ENCODE measurements at places on chromosomes 3 and 15.

- no peak for DNase-seq
Observed at GRCh38 chr3:23071296-23071695, 131.8 kb upstream of the UBE2E2 start.

- DNase-seq = peak; percentile 17
Observed at GRCh38 chr15:94125156-94125555, 106.2 kb upstream of the MCTP2 start.

DNA sequence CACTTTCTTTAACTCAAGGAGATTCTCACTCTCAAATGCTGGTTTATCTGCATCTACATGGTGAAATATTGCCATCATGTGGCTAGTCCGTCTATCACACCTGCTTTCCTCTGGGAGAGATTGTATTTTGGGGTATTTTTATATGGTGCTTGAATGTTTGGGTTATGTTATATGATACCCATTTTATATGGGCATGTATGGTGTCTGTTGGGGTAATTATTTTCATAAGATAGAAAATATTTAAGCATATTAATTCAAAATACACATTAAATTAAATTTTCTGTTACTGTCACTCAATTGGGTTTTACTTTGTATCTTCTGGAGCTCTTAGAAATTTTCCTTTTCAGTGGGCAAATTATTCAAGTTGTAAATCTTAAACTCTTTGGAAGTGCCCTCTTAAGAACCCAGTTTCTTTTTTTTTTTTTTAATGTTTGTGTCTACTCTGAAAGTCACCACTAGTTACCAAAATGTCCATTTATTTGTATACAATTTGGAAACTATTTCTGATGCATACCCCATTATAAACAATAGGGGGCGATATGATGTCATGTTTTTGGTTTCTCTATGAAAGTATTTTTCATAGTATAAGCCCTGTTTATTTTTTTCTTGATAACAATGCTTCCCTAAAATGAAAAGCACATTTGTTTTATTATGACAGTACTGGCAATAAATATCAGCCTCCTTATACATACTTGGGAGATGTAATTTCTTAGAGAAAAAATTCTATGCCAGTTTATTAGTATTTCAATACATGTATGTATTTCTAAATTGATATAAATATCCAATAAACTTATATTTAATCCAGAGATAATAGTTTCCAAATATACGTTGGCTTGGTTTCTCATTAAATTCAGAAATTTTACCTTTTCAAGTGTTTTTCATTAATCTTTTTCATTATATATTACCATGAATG lies 36.1 kb upstream of the PLSCR5 start:
- peak; percentile 44 for DNase-seq

GRCh38 chr15:54504695-54505094 lies 526.5 kb downstream of the UNC13C start:
- no peak for DNase-seq

GRCh38 chr3:34361921-34362320 lies 563.5 kb downstream of the PDCD6IP start:
- DNase-seq = no peak

GRCh38 chr15:88377509-88377908 lies 89.7 kb downstream of the MRPL46 start:
- no peak for DNase-seq

DNA sequence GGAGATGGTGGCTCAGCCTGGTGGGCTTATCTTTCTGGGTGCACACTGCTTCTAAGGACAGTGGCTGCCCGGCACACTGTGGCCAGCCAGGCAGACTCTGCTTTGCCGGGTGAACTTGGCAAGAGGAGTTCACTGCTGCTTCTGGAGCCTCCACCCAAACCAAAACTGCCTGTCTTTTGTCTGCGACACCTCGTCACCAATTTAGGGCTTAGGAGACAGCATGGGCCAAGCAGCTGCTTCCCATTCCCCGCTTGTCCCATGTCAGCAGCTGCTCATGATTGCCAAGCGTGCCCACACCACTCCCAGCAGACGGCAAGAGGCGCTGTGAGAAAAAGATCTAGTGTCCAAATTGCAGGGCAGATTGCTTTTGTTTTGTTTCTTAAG lies 57.3 kb downstream of the LSM3 start:
- peak; percentile 84 for DNase-seq

DNA sequence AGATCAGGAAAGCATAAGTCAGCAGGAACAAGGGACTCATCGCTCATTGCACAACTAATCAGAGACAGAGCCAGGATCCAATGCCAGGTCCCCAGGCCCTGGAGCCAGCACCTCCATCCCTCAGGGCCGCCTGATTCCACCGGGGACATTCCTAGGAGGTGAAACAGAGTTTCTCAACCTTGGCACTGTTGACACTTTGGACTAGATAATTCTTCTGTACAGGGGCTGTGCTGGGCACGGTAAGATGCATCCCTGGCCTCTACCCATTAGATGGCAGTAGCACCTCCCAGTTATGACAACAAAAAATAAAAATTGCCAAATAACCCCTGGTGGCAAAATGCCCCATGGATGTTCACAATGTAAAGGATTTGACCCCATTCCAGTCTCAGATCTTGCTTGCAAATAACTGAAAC lies 127.7 kb downstream of the MTHFS start:
- peak; percentile 38 for DNase-seq
